ENCODE measurements at places on chromosomes 1 and 21. TPM values are rescaled to one million over a fixed set of nuclear protein-coding genes. Genes with fewer than 3 reads are reported as not detected.

Gene RGS4
- 0.21 TPM for total RNA-seq

Gene RAD54L
- 0.96 TPM for total RNA-seq

Gene ZMYND12
- total RNA-seq, result 3.6 TPM

Gene MSH4
- 0.21 TPM for total RNA-seq

Gene DNAJC28
- total RNA-seq, result 0.85 TPM

Gene SLC22A15
- 21.0 TPM for total RNA-seq

Gene NMNAT2
- total RNA-seq, result under 0.01 TPM

Gene TPTE
- not detected for total RNA-seq

Gene RGS5
- total RNA-seq, result 3.2 TPM

Gene CLCA1
- total RNA-seq, result not detected

Gene PRRX1
- not detected for total RNA-seq

Gene CLCA4
- total RNA-seq, result 0.96 TPM

Gene TRIM45
- 2.8 TPM for total RNA-seq

Gene SELE
- 0.24 TPM for total RNA-seq

Gene GJB4
- 48.9 TPM for total RNA-seq

Gene KRTAP19-3
- not detected for total RNA-seq

Gene COL6A1
- total RNA-seq, result 79.8 TPM

Gene LCE3E
- total RNA-seq, result 0.48 TPM

Gene CD101
- 0.48 TPM for total RNA-seq

Gene PRAMEF1
- not detected for total RNA-seq

Gene REN
- total RNA-seq, result not detected

Gene LAPTM5
- total RNA-seq, result 0.21 TPM

Gene CELF3
- not detected for total RNA-seq

Gene ZDHHC18
- total RNA-seq, result 7.7 TPM

Gene BECN2
- not detected for total RNA-seq

Gene FCER1A
- not detected for total RNA-seq

Gene S100A16
- 969 TPM for total RNA-seq

Gene IVL
- total RNA-seq, result 0.43 TPM

Gene NUP133
- 31.3 TPM for total RNA-seq

Gene RNU1-4
- under 0.01 TPM for total RNA-seq

Gene PPFIA4
- total RNA-seq, result 14.0 TPM

Gene RIIAD1
- not detected for total RNA-seq

Gene C4BPA
- not detected for total RNA-seq

Gene ATP6V0B
- total RNA-seq, result 187 TPM

Gene KDF1
- total RNA-seq, result 21.1 TPM

Gene NPHP4
- 3.4 TPM for total RNA-seq

Gene GPR153
- total RNA-seq, result 16.4 TPM

Gene CHD5
- total RNA-seq, result not detected

Gene PDZK1IP1
- total RNA-seq, result 73.0 TPM

Gene FABP3
- not detected for total RNA-seq

Gene ASCL5
- 0.21 TPM for total RNA-seq

Gene SDCCAG8
- 52.1 TPM for total RNA-seq

Gene TCEANC2
- 2.2 TPM for total RNA-seq

Measured in tracheal epithelial cell (primary cell).